ENCODE measurements at places on chromosomes 13 and 19. TPM values are rescaled to one million over a fixed set of nuclear protein-coding genes. Genes with fewer than 3 reads are reported as not detected.

PCDH20 gene
- total RNA-seq: 0.18 TPM

DNA sequence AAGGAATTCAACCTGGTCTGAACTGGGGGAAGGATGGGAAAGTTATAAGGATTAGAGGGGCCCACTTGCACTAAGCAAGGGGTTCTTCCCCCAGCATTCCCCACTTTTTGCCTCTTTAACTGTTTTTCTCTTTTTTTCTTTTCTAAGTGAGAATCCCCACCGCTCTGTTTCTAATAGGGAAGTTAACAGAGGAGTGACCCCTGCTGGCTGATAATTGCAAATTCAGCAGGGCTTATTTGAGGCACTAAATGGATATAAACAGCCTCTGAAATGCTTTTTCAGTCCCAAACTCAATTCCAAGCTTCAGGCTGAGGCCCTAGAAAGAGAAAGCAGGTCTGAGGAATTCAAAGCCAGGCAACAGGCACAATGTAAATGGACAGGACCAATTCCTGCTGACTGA lies 38.2 kb upstream of the CEACAM21 start:
- no peak for DNase-seq

CTU1 gene
- total RNA-seq: 8.4 TPM

DNA sequence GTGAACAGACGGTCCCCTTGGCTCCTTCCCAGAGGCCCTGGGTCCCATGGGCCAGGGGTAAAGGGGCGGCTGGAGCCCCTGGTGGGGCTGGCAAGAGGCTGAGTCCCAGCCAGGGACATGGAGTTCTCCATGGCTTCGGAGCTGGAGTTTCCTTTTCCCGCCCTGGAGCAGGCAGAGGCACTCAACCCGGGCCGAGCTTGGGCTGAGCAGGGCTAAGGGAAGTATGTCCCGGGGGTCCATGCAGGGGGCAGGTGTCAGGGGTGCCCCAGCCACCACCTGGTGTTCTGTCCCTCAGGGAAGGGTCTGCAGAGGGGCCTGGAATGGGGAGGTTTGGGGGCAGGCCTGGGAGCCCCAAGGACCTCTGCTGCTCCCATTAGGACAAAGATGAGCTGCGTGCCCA lies 54.0 kb upstream of the TPM4 start:
- no peak for DNase-seq

- DNase-seq: no peak
Observed at GRCh38 chr13:113849981-113850721, 13.7 kb downstream of the GAS6 start.

- no peak for DNase-seq
Observed at GRCh38 chr19:9793071-9793591, 24.6 kb upstream of the ZNF846 start.

DNA sequence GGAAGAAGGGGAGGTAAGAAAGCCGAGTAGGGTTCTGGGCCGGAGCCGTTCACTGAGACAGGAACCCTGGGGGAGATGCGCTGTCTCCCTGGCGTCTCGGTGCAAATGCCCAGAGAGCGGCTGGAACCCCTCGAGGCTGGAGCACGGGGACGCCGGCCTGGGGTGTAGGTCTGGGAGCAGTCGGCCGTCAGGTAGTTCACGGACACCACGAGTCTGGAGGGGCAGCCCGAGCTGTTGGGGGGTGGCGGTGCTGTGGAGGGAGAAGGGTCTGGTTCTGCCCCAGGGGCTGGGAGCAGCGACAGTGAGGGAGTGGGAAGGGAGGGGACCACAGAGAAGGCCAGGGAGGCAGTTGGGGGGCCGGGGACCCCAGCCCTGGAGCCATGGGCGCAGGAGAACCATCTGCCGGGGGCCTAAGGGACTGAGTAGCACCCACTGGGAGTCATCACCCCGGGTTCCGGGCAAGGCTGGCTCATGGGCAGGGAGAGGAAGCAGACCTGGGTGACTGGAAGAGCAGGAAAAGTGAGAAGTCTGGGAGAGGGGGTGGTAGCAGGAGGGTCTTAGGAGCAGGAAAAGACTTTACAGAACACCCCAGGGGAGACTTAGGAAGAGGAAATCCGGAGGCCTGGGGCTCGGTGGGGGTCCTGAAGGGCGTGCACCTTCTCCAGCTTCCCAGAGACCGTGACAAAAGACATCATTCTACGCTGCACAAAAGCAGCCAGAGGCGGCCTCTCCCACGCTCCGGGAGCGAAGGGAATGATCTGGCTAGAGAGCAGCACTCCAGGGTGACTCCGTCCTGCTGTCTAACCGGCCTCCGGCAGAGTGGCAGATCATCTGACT lies 173.1 kb upstream of the SOX1 start:
- peak; percentile 46 for DNase-seq
